Iris pigment epithelial cell (primary cell): ENCODE measurements at places on chromosomes 12 and 14.

GRCh38 chr14:68741839-68742470 lies 50.9 kb downstream of the ZFP36L1 start:
- DNase-seq = no peak

- DNase-seq = no peak
Observed at GRCh38 chr12:55017416-55017925, 2.3 kb upstream of the NEUROD4 start.

DNA sequence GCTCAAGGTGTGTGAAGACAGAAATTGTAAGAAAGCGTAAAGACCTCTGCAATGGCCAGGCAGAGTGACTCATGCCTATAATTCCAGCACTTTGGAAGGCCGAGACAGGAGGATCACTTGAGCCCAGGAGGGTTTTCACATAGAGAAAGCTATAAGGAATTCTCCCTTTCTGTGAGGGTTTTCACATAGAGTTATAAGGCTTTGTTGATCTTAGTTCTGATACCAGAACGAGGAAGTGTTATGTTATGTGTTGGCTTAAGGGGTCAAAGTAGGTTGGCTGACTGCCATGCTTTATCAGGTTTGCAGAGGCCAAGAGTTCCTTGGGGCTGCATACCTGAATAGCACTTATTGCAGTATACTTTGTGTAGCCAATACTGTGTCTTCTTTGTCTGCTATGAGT lies 139.1 kb downstream of the ERC1 start:
- peak; percentile 60 for DNase-seq

DNA sequence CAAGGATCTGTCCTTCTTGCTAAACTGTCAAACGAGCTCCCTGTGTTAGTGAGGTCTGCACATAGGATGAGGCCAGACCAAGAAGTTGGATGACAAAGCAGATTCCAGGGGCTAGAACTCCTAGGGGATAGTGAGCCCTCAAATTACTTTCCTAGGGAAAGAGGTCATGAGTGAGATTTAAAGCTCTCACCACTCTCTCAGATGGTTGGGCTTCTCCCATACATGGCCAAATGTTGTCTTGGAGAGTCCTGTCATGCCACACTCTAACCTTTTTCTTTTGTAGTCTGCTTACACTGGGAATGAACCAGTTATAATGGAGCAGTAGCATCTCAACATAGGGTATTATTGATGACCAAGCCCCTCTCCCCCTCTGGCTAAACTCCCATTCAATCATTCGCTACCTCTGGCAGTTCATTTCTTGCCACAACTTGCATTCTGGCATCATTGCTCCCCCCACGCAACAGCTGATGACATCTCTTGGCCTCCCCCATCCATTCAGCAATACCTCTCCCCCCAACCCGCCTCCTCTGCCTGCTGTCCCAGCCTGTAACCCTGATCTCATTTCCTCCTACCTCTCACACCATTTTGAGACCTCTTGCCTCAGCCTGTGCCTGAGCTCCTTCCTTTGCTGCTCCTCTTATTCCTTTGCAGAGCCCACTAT lies 64.7 kb upstream of the CISTR start:
- DNase-seq = no peak

DNA sequence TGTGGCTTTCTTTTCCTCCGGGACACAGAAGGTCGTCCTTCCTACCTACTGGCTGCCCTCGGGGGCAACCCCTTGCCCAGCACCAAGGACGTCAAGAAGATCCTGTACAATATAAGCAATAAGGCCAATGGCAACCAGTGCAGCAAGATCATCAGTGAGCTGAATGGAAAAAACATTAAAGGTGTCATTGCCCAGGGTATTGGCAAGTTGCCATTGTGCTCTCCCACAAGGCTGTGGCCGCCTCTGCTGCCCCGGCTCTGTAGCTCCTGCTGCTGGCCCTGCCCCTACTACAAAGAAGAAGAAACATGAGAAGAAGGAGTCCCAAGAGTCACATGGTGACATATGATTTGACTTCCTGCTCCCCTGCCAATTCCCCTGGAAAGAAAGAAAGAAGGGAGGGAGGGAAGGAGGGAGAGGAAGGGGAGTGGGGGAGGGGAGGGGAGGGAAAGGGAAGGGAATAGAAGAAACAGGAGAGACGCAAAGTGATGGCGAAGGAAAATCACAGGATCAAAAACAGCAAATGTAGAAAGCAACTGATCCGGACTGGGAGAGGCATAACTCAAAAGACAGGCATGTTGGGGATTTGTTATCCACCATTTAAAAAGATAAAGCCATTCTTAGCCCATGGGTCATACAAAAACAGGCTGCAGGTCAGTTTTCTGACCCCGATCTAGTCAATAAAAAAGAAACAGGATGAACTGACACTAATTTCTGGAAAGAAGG lies 61.3 kb upstream of the RESF1 start:
- DNase-seq = peak; percentile 61

- no peak for DNase-seq
Observed at GRCh38 chr12:93308281-93308680, 69.4 kb upstream of the NUDT4 start.

GRCh38 chr14:32023540-32023939 lies 53.6 kb upstream of the ARHGAP5 start:
- DNase-seq = peak; percentile 41

- DNase-seq = peak; percentile 53
Observed at GRCh38 chr14:96146131-96146771, 58.4 kb upstream of the BDKRB2 start.

DNA sequence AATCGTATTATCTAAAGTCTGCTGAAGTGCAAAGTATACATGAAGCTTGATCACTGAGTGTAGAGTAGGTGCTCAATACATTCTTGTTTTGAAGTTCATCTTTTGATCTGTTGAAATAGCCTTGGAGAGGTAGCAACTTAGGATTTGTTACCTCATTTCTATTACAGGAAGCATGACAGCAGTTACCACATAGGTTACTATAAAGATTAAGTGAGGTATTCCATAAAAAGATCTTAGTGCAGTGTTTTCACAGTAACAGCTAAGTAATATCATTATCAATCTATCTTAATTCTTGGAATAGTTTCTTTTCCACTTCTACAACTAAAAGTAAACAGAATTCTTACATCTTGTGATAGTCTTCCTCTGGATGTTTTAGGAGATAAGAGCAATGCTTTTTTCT lies 50.9 kb downstream of the BTBD7 start:
- peak; percentile 65 for DNase-seq
